ENCODE measurements at places on chromosomes 6 and 20.

- no peak for DNase-seq
Measured at GRCh38 chr6:52227495-52227894, 16.8 kb downstream of the IL17F start.

DNA sequence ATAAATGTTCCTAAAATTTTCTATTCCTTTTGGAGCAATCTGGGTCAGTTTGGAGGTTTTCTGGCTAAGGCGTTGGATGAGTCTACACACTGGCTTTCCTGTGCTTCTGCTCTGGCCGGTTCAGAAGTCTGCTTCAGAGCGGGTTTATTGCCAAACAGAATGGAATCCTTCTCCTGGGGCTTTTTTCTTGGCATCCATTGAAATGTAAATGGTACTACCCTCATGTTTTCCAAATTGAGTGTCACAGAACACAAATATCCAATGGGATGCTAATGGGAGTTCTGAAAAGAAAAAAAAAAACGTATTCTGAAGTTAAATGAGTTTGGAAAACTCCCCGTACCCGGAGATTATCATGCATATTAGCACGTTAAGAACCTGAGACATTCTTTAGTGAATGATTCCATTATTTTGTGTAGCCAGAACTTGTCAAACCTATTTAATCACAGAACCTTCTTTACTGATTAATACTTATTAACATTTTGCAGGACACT is 930.3 kb downstream of the QKI start:
- no peak for DNase-seq

DNA sequence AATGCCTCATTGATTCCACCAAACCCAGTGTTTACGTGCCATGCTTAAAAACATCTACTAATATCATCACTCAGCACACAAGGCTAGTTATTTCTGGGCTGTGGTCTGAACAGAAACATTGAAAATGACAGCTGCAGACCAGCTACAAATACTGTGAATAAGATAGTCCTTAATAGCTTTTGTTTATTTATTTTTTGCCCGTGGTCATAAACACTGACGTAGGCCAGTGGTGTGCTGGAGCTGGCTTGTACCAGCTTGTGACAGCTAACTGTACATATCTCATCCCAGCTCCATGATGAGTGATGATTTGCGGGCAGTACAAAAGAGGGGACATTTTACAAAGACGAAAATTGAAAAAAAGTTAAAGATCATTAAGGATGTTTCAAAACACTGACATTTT is 1057.0 kb downstream of the EPHA7 start:
- DNase-seq = no peak

- no peak for DNase-seq
Measured at GRCh38 chr6:35498422-35499067, 1.7 kb upstream of the TEAD3 start.

DNA sequence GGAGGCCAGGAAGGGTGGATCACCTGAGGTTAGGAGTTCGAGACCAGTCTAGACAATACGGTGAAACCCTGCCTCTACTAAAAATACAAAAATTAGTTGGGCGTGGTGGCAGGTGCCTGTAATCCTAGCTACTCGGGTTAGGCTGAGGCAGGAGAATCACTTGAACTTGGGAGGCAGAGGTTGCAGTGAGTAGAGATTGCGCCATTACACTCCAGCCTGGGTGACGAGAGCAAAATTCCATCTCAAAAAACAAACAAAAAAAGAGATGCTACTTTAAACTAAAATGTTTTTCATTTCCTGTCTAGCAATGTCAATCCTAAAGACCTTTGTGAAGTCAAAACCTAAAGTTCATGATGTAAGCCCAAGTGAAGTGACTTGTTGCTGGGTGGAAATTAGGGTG is 12.9 kb downstream of the DSN1 start:
- no peak for DNase-seq

DNA sequence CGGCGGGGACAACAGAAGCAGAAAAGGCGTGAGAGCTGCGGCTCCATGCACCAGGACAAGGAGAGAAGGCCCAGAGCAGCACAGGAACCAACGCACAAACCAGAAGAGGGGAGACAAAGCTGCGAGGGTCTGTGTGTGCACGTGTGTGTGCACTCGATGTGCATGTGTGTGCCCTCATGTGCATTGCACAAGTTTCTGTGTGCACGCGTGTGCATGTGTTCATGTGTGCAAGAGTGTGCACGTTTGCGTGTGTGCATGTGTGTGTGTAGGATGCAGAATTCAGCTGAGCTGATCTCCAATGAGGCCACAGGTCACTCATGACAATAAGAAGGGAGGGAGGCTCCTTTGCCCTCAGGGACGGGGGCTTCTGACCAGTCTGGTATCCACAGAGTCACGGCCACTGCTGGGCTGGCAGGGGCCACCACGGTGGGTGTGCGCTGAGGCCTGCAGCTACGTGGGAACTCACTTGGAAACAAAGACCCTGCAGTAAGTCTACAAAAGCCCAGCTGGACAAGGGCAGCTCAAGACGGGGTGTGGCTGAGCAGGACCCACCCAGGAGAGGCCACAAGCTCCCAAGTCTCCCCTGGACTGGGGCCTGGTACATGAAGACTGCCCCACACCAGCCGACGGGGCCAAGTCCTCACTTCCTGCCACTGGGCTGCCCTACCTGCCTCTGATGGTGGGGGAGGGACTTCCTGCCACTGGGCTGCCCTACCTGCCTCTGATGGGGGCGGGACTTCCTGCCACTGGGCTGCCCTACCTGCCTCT is 48.1 kb upstream of the CHRNA4 start:
- DNase-seq = no peak

DNA sequence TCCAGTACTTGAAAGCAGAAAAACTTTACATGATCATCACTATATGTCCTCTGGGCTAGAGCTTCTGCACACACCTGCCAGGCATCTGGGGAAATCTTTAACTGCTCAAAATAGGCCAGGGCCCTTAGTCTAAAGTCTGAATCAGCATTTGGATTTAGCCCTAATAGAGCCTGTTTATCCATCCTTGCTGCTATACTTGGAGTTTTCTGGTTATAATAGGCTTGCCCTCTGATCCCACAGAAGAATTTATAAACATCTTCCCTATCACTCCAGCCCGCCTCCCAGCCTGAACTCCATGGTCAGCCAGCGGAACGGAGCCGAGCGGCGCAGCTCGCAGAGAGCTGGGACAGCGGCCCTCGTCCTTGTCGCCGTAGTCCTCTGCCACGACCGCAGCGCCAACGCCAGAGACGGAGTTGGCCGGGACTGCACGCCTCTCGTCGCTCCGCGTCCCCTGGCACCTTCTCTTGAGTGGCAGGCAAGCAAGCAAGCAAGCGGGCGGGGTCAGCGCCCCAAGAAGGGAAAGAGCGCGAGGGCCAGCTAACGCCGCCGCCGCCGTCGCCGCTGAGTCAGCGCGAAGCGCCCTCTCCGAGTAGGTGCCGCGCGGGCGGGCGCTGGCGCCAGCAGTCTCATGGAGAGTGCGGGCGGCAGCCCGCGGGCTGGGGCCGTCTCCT is 25.4 kb upstream of the ASIP start:
- DNase-seq = peak; percentile 67
